Activated CD8-positive, alpha-beta T cell treated with anti-CD3 and anti-CD28 coated beads, Interleukin-2, amount 10 ng/mL, durations not matched to agents 7 days and 5 days (primary cell): ENCODE measurements at places on chromosomes 12 and 14. TPM values are rescaled to one million over a fixed set of nuclear protein-coding genes. Genes with fewer than 3 reads are reported as not detected.

DNA sequence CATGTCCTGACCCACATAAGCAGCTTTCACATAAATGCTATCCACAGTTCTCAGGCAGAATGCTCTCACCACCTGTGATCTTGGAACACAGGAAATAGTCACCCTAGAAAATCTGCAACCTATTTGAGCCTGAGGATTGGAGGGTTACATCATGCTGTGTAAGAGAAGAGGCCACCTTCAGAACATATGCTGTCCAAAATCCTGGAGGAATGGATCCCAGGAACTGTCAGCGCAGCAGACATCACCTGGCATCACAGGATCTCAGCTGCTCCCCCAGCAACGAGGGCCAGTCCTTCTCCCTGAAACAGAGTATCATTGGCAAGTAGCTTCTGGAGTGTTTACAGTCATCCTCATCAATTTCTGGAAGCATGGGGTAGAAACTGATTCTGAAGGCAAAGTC lies 63.2 kb upstream of the LTA4H start:
- DNase-seq, result no peak
- no peaks in the 10 kb centered on the region for H3K27me3 ChIP-seq
- no peaks in the 10 kb centered on the region for H3K36me3 ChIP-seq
- H3K4me3 ChIP-seq, result no peak overlapping the region
- peaks cover 42% of the 10 kb centered on the region for H3K4me1 ChIP-seq

GRCh38 chr14:75315144-75315543 lies 36.5 kb downstream of the FOS start:
- H3K36me3 ChIP-seq, result no peaks in the 10 kb centered on the region
- DNase-seq, result no peak
- H3K27ac ChIP-seq, result no peak overlapping the region
- peaks cover 19% of the 10 kb centered on the region for H3K4me1 ChIP-seq
- no peak overlapping the region for H3K4me3 ChIP-seq

DNA sequence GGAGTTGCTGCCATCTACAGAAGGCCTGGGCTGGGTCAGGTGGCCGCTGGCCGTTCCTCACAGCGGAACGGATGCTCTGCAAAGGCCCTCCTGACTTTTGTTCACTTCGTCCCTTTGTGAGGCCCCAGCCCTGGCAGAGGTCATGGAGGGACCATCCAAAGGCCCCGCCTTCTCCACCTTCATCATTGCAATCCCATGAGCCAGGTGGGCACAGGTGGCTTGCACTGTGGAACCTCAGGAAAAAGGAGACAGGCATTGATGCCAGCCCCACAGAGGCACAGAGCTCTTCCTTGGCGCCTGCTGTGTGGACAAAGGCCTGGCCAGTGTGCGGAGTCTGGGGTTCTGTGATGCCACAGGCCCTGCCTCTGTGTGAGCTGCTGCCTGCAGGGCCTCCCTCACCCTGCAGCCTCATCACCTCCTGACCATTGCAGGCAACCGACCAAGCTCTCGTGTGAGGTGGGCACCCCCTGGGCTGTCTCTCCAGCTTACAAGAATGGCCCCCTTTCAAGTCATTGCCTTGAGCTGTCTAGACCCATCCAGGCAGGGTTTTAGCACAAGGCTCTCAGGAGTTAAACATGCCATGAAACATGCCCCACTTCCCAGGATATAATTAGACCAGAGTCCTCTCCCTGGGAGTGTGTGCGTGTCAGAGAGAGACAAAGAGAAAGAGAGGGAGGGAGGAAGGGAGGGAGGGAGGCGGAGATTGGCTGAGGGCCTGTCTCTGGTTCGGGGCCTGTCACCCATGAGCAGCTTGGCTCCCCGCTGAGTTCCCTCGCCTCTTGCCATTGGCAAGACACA lies 19.3 kb downstream of the NFKBIA start:
- no peak for DNase-seq
- H3K36me3 ChIP-seq, result no peaks in the 10 kb centered on the region
- H3K4me3 ChIP-seq, result no peak overlapping the region
- no peaks in the 10 kb centered on the region for H3K27me3 ChIP-seq

DNA sequence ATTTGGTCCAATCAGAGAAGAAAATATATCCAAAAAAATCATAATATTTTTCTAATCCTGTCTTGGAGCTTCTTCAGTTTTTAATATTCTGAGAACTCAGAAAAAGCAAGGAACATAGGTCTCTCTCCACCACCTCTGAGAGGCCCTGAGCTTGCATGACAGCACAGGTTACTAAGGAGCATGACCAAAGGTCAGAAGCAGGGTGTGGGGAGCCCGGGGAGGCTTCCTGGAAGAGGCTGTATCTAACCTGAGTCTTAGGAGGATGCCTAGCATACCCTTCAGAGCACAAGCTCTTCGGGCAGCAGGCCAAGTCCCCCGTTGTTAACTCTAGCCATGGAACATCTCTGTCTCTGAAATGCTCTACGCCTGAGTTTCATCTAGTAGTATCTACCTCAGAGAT lies 15.7 kb upstream of the STON2 start:
- no peaks in the 10 kb centered on the region for H3K36me3 ChIP-seq
- peaks cover 6% of the 10 kb centered on the region for H3K4me1 ChIP-seq
- H3K27ac ChIP-seq, result no peak overlapping the region
- peaks cover 5% of the 10 kb centered on the region for H3K27me3 ChIP-seq

STON2 gene
- 0.13 TPM for total RNA-seq
